ENCODE measurements at places on chromosomes 11 and 22.
A peak's percentile ranks its signal among the peaks of the same experiment; 100 is the strongest.

- DNase-seq: no peak
These were observed 66.6 kb upstream of the TP53I11 start for GRCh38 chr11:45017329-45017728.

GRCh38 chr11:83194281-83195142 lies 1.0 kb downstream of the ANKRD42 start:
- peak; percentile 36 for DNase-seq

DNA sequence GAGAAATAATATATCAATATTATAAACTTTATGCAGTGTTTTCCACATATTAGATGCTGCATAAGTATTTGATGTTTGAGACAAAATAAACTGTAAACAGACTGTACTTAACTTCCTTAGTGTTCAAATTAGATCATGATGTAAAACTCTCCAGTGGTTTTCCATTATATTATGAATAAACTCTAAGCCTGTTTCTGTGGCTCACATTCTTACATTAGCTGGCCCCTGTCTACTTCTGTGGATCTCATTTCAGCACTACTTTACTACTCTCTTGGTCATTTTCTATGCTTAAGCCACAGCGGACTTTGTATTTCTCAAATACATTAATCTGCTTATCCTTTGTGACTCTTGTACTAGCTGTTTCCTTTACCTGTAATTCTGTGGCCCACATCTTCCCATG lies 55.6 kb downstream of the ARHGEF12 start:
- DNase-seq: no peak

GRCh38 chr11:69002110-69002569 lies 10.9 kb downstream of the MRGPRF start:
- DNase-seq: no peak

DNA sequence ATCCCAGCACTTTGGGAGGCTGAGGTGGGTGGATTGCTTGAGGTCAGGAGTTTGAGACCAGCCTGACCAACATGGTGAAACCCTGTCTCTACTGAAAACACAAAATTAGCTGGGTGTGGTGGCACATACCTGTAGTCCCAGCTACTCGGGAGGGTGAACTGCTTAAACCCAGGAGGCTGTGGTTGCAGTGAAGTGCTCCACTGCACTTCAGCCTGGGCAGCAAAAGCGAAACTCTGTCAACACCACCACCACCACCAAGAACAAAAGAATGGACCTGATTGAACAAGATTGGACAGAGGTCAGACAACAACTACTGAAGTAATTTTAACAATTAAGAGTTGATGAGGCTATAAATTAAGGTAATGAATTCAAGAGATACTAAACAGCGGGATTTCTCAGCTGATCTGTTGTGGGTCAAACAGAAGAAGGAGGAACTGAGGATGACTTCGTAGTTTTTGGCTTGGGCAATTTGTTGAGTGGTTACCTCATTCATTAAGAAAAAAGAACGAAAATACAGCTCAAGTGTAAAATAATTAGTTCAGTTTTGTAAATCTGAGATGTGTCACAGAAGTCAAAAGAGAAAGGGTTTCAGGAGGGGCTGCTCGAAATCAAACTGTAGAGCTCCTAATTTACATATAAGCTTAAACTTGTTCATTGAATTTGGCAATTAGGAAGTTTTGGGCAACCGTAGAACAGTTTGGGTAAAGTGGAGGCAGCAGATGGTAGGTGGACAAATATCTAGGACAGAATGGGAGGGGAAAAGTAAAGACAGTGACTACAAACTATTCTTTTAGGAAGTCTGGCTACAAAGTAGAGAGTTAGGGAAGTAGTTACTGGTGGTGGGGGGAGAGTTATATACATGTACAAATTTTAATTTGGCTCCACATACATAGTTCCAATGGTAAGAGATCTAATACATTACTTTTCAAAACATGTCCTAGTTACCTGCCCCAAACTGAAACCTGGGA lies 4.5 kb downstream of the IL18 start:
- no peak for DNase-seq

DNA sequence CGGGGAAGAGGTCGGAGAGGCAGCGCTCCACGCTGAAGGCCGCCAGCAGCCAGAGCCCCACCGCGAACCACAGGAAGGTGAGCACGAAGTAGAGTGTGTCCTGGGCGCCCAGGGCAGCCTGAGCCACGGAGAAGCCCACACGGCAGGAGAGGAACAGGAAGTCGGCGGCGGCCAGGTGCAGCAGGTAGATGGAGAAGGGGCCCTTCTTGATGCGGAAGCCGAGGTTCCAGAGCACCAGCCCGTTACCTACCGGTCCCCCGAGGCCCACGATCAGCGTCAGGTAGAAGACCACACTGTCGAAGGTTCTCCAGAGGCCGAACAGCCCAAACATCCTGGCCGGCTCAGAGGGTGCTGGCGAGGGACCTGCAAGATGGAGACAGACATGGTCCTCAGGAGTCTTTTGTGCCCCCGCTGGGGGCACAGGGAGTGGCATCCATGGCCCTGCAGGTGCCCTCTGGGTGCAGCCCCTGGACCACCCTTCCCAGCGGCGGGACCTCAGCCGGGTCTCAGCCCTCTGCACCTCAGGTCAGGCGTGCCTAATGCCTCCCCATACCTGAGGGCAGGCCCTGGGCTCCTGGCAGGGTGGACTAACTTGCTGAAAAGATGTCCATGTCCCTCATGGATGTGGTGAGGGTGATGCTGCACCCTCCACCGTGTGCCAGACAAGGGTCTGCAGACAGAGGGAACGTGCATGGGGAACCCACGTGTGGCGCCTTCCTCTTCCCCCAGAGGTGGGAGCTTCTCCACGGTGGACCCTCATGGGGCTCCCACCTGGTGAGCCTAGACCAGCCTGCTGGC lies at the start of gene MRGPRG:
Gene MRGPRG, minus strand, starts transcription at position 331 of the 798 bp plus-strand sequence. Its CDS starts 0 bp downstream, at position 331.
- DNase-seq: no peak

DNA sequence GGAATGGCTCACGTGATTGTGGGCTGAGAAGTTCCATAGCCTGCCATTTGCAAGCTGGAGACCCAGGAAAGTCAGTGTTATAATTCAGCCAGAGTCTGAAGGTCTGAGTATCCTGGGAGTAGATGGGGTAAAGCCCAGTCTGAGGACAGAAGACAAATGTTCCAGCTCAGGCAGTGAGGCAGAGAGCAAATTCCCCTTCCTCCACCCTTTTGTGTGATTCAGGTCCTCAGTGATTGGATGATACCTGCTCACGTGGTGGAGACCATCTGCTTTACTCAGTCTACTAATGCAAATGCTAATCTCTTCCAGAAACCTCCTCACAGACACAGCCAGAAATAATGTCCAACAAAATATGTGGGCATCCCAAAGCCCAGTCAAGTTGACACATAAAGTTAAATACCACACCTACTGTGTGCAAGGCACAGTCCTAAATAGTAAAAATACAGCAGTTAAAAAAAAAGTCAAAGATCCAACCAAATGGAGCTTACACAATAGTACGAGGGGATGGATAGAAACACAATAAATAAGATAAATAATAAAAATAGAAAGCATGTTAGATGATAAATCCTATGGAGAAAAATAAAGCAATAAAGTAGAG lies 13.2 kb upstream of the APOL6 start:
- no peak for DNase-seq

- no peak for DNase-seq
These were observed 16.6 kb upstream of the EFCAB6 start for GRCh38 chr22:43828725-43828997.

GRCh38 chr22:27110665-27111451 lies 453.5 kb downstream of the MIAT start:
- DNase-seq: no peak

GRCh38 chr22:19127329-19128008 lies 3.6 kb upstream of the TSSK2 start:
- DNase-seq: no peak

GRCh38 chr11:61133956-61134662 lies 27.1 kb downstream of the VPS37C start:
- no peak for DNase-seq

- no peak for DNase-seq
These were observed 4.3 kb upstream of the ATP5MGL start for GRCh38 chr22:42644422-42645340.

- DNase-seq: no peak
These were observed 20.5 kb downstream of the ZNF280B start for GRCh38 chr22:22487869-22488597.

DNA sequence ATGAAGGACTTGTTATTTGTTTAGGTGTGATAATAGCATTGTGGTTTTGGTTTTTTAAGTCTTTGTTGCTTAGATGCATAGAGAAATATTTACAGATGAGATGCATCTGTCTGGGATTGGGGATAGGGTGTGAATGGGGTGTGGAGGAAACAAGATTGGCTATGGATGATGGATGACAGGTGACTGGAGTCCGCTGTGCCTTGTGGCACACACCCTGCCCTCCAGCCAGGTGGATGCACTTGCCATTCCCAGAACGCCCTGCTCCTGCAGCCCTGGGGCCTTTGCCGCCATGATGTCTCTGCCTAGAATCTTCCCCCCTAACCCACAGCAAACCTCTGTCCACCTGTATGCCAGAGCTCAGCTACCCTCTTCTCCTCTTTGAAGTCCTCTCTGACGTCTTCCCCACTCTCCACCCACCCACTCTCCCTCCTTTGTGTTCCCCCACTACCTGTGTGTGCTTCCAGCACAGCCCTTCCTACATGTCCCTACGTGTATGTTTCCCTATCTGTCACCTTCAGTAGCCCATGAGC lies 54.7 kb downstream of the WNT11 start:
- no peak for DNase-seq

DNA sequence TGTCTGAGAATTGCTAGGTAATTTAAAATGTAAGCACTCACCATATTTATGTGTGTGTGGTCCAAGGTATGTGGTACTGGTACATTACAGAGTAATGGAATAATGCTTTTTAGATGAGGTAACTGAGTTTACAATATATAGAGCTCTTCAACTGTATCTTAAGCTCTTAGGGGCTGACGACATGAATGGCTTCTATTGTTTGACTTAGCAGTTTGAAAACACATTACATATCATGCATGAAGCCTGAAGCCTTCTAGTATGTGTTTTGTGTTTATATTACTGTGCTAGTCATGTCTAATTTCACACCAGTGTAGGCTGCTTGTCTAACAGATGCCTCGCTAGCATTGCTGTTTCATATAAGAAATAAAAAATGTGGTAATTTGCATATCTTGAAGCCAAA lies 37.2 kb downstream of the GAS2 start:
- no peak for DNase-seq

DNA sequence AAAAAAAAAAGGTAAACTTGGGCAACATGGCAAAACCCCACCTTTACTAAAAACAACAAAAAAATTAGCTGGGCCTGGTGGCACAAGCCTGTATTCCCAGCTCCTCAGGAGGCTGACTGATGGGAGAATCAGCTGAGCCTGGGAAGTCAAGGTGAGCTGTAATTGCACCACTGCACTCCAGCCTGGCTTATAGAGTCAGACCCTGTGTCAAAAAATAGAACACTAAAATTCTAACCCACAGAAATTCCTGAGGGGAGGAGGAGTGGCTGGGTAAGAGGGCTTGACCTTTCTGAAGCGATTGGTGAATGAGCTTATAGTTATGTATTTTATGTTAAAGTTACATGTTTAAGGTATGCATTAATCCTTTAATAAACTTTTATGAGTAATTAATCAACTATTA lies 53.3 kb downstream of the FAT3 start:
- DNase-seq: no peak

DNA sequence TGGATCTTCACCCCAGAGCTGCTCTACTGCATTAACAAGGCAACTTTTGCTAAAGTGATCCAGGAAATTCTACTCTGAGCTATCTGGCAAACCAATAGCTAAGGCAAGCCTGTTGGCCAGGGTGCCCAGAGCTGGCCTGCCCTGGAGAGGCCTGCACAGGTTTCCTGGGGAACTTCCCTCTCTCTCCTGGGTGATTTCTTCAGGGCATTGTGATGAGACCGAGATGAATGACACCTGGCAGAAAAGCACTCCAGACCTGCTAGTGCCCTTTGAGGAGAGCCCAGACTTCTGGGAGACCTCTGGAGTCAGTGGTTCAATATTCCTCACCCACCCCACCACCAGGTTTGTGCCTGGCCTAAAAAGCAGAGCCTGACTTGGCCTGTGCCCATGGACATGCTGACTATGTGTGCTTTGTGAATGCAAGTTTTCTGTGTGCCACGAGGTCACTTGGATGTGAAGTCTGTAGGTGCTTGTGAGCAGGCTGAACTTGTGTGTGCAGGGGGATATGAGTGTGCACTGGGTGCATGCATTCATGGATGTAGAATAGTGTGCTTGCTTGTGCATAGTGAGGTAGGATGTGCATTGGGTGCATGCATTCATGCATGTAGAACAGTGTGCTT lies 4.4 kb upstream of the APLNR start:
- no peak for DNase-seq

DNA sequence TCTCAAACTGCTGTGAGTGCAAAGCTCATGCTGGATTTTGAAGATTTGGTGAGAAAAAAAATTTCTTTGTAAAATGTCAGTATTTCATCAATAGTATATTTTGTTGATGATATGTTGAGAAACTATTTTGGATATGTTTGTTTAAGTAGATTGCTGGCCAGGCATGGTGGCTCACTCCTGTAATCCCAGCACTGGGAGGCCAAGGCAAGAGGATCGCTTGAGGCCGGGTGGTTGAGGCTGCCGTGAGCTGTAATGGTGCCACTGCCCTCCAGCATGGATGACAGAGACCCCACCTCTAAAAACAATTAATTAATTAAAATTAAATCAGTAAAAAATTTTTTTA lies 6.9 kb upstream of the IFITM3 start:
- no peak for DNase-seq
